ENCODE measurements at places on chromosomes 16 and 17. TPM values are rescaled to one million over a fixed set of nuclear protein-coding genes. Genes with fewer than 3 reads are reported as not detected.
A peak's percentile ranks its signal among the peaks of the same experiment; 100 is the strongest.

GRCh38 chr16:85682516-85682915, 6.2 kb downstream of the GINS2 start:
- no peaks in the 10 kb centered on the region for H3K27me3 ChIP-seq
- no peak overlapping the region for H3K4me3 ChIP-seq
- H3K4me1 ChIP-seq, result peaks cover 9% of the 10 kb centered on the region
- no peak overlapping the region for H3K27ac ChIP-seq
- H3K36me3 ChIP-seq, result peaks cover 3% of the 10 kb centered on the region

MRPL10 gene
- 45.6 TPM for total RNA-seq

GRCh38 chr16:49543631-49543946, 170.0 kb downstream of the C16orf78 start:
- H3K27me3 ChIP-seq, result peaks cover 9% of the 10 kb centered on the region
- H3K4me3 ChIP-seq, result no peak overlapping the region
- H3K4me1 ChIP-seq, result peaks cover 6% of the 10 kb centered on the region
- H3K36me3 ChIP-seq, result no peaks in the 10 kb centered on the region

TM4SF5 gene
- total RNA-seq, result not detected

BAHCC1 gene
- total RNA-seq, result 34.9 TPM

THRA gene
- 43.6 TPM for total RNA-seq

DNA sequence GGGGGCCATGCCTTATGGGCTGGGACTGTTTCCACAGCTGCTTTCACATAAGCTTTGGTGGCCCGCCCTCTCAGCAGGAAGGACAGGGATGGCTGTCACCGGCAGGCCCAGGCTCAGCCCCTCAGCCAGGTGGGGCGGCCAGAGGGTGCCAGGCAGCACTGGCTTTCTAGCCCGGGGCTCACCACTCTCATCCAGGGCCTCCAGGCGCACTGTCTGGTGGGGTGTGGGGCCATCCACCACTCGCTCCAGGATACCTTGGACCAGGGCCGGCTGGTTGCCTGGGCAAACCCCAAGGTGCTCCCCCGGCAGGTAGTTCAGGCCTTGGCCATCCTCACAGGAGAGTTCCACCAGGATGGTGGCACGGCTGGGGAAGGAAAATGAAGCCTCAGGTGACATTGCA, 35.0 kb downstream of the NOS2 start:
- H3K27ac ChIP-seq, result no peak overlapping the region
- DNase-seq, result no peak
- H3K4me3 ChIP-seq, result no peak overlapping the region
- no peaks in the 10 kb centered on the region for H3K36me3 ChIP-seq

GRCh38 chr16:11681556-11681955, 13.3 kb downstream of the SNN start:
- H3K36me3 ChIP-seq, result peaks cover 40% of the 10 kb centered on the region
- no peaks in the 10 kb centered on the region for H3K27me3 ChIP-seq
- no peak for DNase-seq
- no peak overlapping the region for H3K27ac ChIP-seq
- H3K4me3 ChIP-seq, result no peak overlapping the region
- peaks cover 7% of the 10 kb centered on the region for H3K4me1 ChIP-seq

CHST5 gene
- 0.50 TPM for total RNA-seq

DNA sequence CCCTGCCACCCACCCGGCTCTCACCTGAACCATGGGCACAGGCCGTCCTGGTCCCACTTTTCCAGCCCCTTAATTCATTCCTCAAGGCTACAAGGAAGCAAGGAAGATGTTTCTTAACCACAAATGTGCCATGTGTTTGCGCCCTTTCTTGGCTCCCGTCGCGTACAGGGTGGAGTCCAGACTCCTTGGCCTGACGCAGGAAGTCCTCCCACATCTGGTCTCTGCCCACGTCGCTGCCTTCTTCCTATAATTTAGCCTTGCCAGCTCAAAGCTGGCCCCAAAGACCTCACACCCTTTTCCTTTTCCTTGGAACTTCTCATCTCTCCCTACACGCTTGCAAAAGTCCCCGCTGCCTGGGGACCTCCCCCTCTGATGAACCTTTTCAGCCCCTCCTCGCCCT, 38.8 kb upstream of the BHLHA9 start:
- DNase-seq, result no peak
- no peaks in the 10 kb centered on the region for H3K36me3 ChIP-seq
- H3K27me3 ChIP-seq, result peaks cover 64% of the 10 kb centered on the region
- peak overlapping the region; percentile 23 for H3K4me3 ChIP-seq
- H3K27ac ChIP-seq, result no peak overlapping the region

DNA sequence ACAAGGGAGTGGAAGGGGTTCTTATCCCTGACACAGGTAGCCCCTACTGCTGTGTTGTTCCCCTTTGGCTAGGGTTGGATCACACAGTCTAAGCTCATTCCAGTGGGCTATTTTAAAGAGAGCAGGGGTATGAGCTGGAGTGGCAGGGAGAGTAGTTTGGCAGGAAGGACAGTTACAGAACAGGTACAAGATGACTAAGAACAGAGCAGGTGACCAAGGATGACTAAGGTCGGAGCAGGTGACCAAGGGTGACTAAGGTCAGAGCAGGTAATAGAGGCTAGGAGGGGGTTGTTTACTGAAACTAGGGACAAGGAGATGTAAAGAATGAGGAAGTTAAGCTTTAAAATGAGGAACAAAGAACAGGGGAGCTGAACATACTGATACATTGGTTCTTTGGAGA, 58.8 kb downstream of the UTP18 start:
- DNase-seq, result no peak
- H3K27me3 ChIP-seq, result no peaks in the 10 kb centered on the region
- no peak overlapping the region for H3K27ac ChIP-seq
- peaks cover 5% of the 10 kb centered on the region for H3K4me1 ChIP-seq
- no peak overlapping the region for H3K4me3 ChIP-seq

DNA sequence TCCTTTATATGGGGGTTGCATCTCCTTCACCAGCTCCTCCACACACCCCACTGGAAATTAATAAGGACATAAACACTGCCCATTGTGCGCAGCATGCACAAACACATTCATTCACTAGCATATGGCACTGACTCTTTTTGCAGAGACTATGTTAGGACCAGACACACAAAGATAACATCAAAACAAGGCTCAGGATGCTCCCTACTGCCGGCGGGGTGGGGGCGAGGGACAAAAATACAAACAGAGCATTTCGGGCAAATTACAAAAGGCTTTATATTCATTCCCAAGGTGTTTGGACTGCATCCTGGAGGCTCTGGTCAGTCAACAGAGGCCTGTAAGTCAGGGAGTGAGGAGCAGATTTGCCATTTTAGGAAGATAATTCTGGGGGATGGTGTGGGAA, 299.7 kb downstream of the SLC39A11 start:
- H3K36me3 ChIP-seq, result peaks cover under 1% of the 10 kb centered on the region
- H3K27me3 ChIP-seq, result no peaks in the 10 kb centered on the region
- DNase-seq, result no peak
- H3K4me1 ChIP-seq, result no peaks in the 10 kb centered on the region
- no peak overlapping the region for H3K4me3 ChIP-seq
- H3K27ac ChIP-seq, result no peak overlapping the region

- no peak overlapping the region for H3K4me3 ChIP-seq
- no peaks in the 10 kb centered on the region for H3K4me1 ChIP-seq
- no peak for DNase-seq
Observed at GRCh38 chr17:13736916-13737315, 135.2 kb upstream of the HS3ST3A1 start.

GRCh38 chr17:61728297-61728836, 135.0 kb downstream of the BRIP1 start:
- no peak for DNase-seq
- no peak overlapping the region for H3K27ac ChIP-seq
- H3K4me3 ChIP-seq, result no peak overlapping the region
- no peaks in the 10 kb centered on the region for H3K4me1 ChIP-seq
- peaks cover 14% of the 10 kb centered on the region for H3K36me3 ChIP-seq
- no peaks in the 10 kb centered on the region for H3K27me3 ChIP-seq

GRCh38 chr16:79970551-79971236, 370.2 kb upstream of the MAF start:
- H3K4me1 ChIP-seq, result no peaks in the 10 kb centered on the region
- DNase-seq, result no peak
- H3K4me3 ChIP-seq, result no peak overlapping the region
- H3K27ac ChIP-seq, result no peak overlapping the region

GRCh38 chr16:67277294-67277998, 1.9 kb upstream of the PLEKHG4 start:
- no peak for DNase-seq
- H3K36me3 ChIP-seq, result no peaks in the 10 kb centered on the region
- H3K27ac ChIP-seq, result peak overlapping the region; percentile 23
- no peak overlapping the region for H3K4me3 ChIP-seq
- no peaks in the 10 kb centered on the region for H3K27me3 ChIP-seq
- peaks cover 5% of the 10 kb centered on the region for H3K4me1 ChIP-seq

CRYBA1 gene
- total RNA-seq, result not detected

- H3K4me3 ChIP-seq, result no peak overlapping the region
- peaks cover 33% of the 10 kb centered on the region for H3K4me1 ChIP-seq
- H3K27me3 ChIP-seq, result no peaks in the 10 kb centered on the region
- no peaks in the 10 kb centered on the region for H3K36me3 ChIP-seq
- no peak overlapping the region for H3K27ac ChIP-seq
Observed at GRCh38 chr17:65314212-65314611, 177.0 kb downstream of the RGS9 start.

GRCh38 chr16:68866933-68867332, 23.6 kb downstream of the TANGO6 start:
- H3K27ac ChIP-seq, result no peak overlapping the region
- H3K4me3 ChIP-seq, result no peak overlapping the region
- no peaks in the 10 kb centered on the region for H3K4me1 ChIP-seq
- no peak for DNase-seq
- no peaks in the 10 kb centered on the region for H3K27me3 ChIP-seq
- H3K36me3 ChIP-seq, result peaks cover 9% of the 10 kb centered on the region

- no peaks in the 10 kb centered on the region for H3K36me3 ChIP-seq
- no peak overlapping the region for H3K27ac ChIP-seq
- no peaks in the 10 kb centered on the region for H3K4me1 ChIP-seq
- peaks cover 8% of the 10 kb centered on the region for H3K27me3 ChIP-seq
- no peak for DNase-seq
- no peak overlapping the region for H3K4me3 ChIP-seq
Observed at GRCh38 chr17:58875261-58875660, 119.6 kb downstream of the PPM1E start.

DNA sequence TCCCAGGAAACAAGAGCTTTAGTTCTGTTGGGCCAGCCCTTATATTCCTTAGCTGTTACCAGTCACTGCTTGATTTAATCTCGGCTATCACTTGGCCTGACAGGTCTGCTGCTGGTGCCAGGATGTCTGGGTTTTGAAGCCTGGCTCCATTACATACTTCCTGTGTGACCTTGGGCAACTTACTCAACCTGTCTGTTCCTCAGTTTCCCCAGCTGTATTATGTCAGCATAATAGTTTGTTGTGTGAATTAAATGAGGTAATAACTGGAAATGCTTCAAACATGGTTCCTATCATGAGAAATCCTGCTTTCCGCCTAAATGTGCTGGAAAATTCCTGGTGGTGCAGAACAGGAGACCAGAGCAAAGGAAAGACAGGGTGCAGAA, 50.6 kb upstream of the STH start:
- H3K36me3 ChIP-seq, result no peaks in the 10 kb centered on the region
- DNase-seq, result no peak
- H3K27me3 ChIP-seq, result peaks cover 31% of the 10 kb centered on the region
- H3K4me1 ChIP-seq, result peaks cover 6% of the 10 kb centered on the region
- H3K4me3 ChIP-seq, result no peak overlapping the region
- no peak overlapping the region for H3K27ac ChIP-seq

GRCh38 chr16:47162670-47163420, 19.1 kb upstream of the NETO2 start:
- H3K4me1 ChIP-seq, result no peaks in the 10 kb centered on the region
- no peak overlapping the region for H3K4me3 ChIP-seq
- no peak overlapping the region for H3K27ac ChIP-seq
- DNase-seq, result no peak
- H3K36me3 ChIP-seq, result no peaks in the 10 kb centered on the region
- no peaks in the 10 kb centered on the region for H3K27me3 ChIP-seq

GRCh38 chr17:70251706-70252105, 82.4 kb downstream of the KCNJ2 start:
- no peaks in the 10 kb centered on the region for H3K27me3 ChIP-seq
- peaks cover 8% of the 10 kb centered on the region for H3K4me1 ChIP-seq
- H3K27ac ChIP-seq, result no peak overlapping the region
- no peak for DNase-seq
- peaks cover 1% of the 10 kb centered on the region for H3K36me3 ChIP-seq

DNA sequence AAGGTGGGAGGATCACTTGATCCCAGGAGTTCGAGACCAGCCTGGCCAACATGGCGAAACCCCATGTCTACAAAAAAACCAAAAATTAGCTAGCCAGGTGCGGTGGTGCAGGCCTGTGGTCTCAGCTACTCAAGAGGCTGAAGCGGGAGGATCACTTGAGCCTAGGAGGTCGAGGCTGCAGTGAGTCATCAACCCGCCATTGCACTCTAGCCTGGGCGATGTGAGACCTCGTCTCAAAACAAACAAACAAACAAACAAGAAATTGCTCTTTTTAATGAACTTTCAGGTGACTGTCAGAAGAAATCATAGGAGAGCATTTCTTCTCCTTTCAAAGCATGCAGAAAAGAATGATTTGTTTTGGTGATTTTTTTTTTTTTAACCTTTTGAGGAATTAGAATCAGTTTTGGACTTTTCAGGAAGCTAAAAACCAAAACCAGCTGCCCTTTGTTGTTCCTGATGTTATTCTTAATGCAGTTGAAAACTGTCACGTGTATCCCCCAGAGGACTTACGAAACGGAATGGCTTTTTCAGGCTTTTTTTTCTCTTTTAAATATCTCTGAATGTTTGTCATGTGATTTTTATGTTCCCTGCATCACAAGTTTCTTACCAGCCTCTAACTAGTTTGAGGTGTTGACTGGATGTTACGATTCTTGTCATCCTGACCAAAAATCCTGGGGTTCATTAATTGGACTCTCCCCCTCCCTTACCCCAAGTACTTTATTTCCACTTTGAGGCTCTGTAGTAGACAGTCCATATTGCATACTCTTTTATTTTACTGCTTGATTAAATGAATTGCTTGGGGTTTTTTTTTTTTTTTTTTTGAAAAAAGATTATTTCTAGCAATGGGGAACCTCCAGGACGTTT, 34.1 kb downstream of the SNX29 start:
- peaks cover 3% of the 10 kb centered on the region for H3K36me3 ChIP-seq
- H3K4me1 ChIP-seq, result peaks cover 3% of the 10 kb centered on the region
- peak overlapping the region; percentile 18 for H3K27ac ChIP-seq
- H3K4me3 ChIP-seq, result no peak overlapping the region
- H3K27me3 ChIP-seq, result no peaks in the 10 kb centered on the region

DNA sequence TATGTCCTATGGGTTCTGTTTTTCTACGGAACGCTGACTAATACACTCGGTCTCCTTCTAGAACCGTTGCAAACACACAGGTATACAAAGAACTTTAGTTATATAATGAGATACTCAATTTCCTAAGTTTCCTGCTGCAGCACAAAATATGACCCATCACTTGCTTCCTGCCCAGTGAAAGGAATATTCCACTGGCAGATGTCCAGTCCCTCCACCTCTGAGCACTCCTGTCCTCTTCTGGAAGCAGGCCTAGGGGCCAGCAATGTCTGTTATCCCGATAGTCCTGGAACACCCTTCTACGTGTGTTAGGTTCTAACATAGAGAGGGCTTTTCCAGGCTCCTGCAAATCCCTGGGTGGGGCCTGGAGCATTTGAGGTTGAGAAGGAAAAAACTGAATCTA, 32.7 kb downstream of the ADAMTS18 start:
- H3K27ac ChIP-seq, result no peak overlapping the region
- no peaks in the 10 kb centered on the region for H3K27me3 ChIP-seq
- DNase-seq, result no peak
- H3K36me3 ChIP-seq, result peaks cover 6% of the 10 kb centered on the region

COX6A2 gene
- not detected for total RNA-seq

- H3K4me1 ChIP-seq, result no peaks in the 10 kb centered on the region
- DNase-seq, result no peak
- H3K27me3 ChIP-seq, result peaks cover 6% of the 10 kb centered on the region
- no peaks in the 10 kb centered on the region for H3K36me3 ChIP-seq
- H3K27ac ChIP-seq, result no peak overlapping the region
Observed at GRCh38 chr16:76474048-76474447, 196.8 kb downstream of the CNTNAP4 start.

TMEM132E gene
- 0.80 TPM for total RNA-seq
